ENCODE measurements at places on chromosomes 6 and 20.

GRCh38 chr6:147022041-147022440, 182.2 kb upstream of the STXBP5 start:
- no peak for DNase-seq

DNA sequence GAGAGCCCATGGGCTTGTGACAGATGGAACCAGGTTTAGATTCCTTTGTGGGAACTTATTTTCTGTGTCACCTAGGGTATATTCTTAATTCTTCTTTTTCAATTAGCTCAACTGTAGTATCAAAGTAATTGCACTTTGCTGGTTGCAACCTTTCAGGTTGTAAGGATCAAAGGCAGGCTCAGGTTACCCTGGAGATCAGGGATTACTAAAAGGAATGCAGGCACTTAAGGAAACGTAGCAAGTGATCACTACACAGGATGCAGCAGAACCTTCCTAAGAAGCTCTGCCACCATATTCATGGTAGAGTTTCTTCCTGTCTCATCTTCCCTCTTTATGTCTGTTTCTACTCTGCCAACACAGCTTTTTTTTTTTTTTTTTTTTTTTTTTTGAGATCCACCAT, 133.2 kb upstream of the JAG1 start:
- DNase-seq, result no peak

GRCh38 chr6:170045981-170046667, 244.8 kb downstream of the DLL1 start:
- DNase-seq, result peak; percentile 53

GRCh38 chr6:156963712-156964700, 186.8 kb downstream of the ARID1B start:
- DNase-seq, result no peak

- no peak for DNase-seq
Observed at GRCh38 chr20:63309261-63310071, 16.5 kb downstream of the COL20A1 start.

DNA sequence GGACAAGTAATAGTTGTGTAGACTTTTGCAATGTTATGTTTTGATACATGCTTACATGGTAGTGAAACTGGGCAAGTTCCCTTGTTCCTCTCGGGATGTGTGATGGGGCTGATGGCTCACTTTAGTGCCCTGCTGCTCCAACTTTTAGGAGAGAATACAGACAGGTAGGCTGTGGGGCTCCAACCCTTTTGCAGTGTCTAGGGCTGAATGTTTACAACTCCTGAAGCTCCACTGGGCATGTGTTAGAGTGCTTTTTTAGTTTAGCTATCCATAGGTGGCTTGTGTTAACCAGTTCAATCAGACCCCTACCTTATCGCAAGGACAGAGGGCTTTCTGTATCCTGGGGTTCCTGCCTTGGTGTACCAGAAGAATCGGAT, 33.8 kb downstream of the SERPINB6 start:
- DNase-seq, result no peak

DNA sequence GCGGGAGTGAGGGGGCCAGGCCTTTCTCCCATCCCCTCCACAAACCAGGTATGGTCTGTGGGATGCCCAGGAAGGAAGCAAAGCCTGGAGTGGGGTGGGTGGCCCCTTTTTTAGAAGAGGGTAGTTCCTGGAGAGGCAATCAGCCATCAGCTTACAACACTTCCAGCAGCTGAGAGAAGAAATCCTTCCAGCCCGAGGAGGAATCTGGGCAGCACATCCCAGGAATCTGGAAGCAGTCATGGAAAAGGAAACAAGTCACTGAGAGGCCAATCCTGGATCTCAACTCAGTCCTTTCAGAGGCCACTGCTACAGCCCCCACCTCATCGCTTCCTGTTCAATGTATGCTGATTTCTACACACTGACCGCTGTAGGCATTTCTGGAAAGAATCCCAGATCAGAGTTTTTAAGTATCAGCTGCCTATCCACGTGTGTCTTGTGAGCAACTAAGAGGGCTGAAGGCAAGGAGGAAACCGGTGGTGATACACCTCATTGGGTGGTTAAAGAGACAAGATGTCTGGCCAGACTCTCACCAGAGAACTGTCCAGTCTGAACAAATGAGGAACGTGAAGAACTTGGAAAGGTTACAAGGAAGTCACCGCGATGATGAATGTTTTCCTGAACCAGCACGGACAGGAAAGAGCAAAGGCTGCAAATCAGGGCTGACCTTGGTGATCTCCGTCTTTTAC, 92.9 kb upstream of the SHLD1 start:
- peak; percentile 81 for DNase-seq

DNA sequence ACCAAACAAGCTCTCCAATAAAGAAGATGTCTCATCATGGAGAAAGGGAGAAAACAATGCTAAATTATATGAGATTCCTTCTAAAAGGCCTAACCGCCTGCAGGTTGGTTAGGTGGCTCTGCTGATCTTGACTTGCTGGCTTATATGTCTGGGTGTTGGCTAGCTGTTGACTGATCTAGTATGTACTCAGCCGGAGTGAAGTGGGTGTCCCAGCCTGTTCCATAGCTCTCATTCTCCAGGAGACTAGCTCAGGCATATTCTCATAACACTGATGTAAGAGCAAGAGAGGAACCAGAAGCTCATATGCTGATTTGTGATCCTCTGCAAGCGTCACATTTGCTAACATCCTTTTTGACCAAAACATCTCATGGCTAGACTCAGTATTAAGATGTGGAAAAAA, 473.0 kb downstream of the BMP2 start:
- DNase-seq, result no peak

DNA sequence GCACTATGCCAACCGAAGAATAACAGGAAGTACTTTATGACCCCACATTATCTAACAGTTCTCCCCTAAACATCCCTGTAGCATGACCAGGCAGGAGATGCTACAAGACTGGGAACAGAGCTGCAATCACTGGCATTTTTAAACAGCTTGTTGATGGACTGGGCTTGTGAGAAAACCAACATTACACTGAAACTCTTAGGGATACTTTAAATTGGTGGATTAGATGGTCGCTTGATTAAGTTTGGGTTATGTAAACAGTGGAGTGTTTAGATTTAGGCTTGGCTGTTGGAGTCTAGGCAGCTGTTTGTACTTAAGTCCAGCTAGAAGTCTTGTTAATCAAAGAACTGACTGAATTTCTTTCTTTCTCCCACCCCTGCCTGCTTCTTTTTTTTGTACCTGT, 234.1 kb upstream of the BMP2 start:
- no peak for DNase-seq

GRCh38 chr20:24608926-24609667, 139.7 kb downstream of the SYNDIG1 start:
- no peak for DNase-seq

GRCh38 chr6:157806131-157806855, 16.8 kb upstream of the SNX9 start:
- no peak for DNase-seq

GRCh38 chr20:26208296-26209091, 511.8 kb upstream of the ZNF337 start:
- DNase-seq, result peak; percentile 69

GRCh38 chr6:168414336-168415097, 26.5 kb upstream of the SMOC2 start:
- DNase-seq, result no peak

- DNase-seq, result no peak
Observed at GRCh38 chr20:50333812-50334211, 143.2 kb downstream of the CEBPB start.

DNA sequence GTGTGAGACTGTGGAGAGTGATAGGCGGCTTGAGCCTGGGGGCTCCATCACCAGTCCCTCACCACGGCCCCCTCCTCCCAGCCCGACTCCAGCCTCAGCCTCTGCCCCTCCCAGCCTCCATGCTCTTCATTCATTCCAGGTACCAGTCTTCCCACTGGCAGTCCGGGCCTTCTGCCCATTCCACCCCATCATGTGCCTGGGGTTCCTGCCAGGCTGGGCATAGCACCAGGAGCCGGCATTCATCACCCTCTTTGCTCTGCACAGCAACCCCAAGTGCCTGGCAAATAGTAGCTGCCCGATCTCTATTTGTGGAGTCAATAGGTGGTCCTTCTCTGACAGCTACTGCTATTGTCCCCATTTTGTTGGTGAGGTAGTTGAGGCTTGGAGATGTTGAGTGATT, 39.6 kb upstream of the GTSF1L start:
- no peak for DNase-seq

- no peak for DNase-seq
Observed at GRCh38 chr6:49325891-49326290, 137.2 kb downstream of the MMUT start.

GRCh38 chr6:37319856-37320480, 33.8 kb upstream of the RNF8 start:
- no peak for DNase-seq

- DNase-seq, result no peak
Observed at GRCh38 chr20:1946442-1946761, 47.5 kb downstream of the PDYN start.
